ENCODE measurements at places on chromosomes 4 and X. TPM values are rescaled to one million over a fixed set of nuclear protein-coding genes. Genes with fewer than 3 reads are reported as not detected.

GRCh38 chr4:123246085-123246484 is 150.5 kb upstream of the SPRY1 start:
- H3K4me1 ChIP-seq: peaks cover 4% of the 10 kb centered on the region
- no peaks in the 10 kb centered on the region for H3K27me3 ChIP-seq
- no peak for DNase-seq
- H3K36me3 ChIP-seq: no peaks in the 10 kb centered on the region
- no peak overlapping the region for H3K27ac ChIP-seq
- H3K4me3 ChIP-seq: no peak overlapping the region

DNA sequence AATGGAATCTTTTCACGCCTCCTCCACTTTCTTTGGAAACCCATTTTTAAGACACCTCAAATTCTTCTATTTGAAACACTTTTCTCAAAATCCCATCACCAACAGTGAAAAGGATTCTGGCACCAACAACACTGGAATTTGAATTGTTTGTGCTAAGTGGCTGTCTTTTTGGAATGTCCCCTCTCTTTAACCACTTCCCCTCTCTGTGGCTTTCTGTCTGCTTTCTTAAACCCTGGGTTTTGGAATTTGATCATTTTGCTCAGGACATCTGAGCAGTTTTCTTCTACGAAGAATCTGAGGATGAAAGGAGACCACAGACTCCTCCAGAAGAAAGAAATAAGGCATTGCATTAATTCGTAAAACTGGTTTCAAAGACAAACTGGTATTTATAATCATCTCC is 89.0 kb downstream of the MXRA5 start:
- H3K27ac ChIP-seq: no peak overlapping the region
- no peaks in the 10 kb centered on the region for H3K36me3 ChIP-seq
- DNase-seq: no peak
- H3K4me1 ChIP-seq: no peaks in the 10 kb centered on the region

GRCh38 chrX:916230-916599 is 285.6 kb downstream of the SHOX start:
- H3K4me1 ChIP-seq: no peaks in the 10 kb centered on the region
- H3K36me3 ChIP-seq: no peaks in the 10 kb centered on the region
- H3K4me3 ChIP-seq: no peak overlapping the region
- no peak overlapping the region for H3K27ac ChIP-seq
- H3K27me3 ChIP-seq: no peaks in the 10 kb centered on the region

DNA sequence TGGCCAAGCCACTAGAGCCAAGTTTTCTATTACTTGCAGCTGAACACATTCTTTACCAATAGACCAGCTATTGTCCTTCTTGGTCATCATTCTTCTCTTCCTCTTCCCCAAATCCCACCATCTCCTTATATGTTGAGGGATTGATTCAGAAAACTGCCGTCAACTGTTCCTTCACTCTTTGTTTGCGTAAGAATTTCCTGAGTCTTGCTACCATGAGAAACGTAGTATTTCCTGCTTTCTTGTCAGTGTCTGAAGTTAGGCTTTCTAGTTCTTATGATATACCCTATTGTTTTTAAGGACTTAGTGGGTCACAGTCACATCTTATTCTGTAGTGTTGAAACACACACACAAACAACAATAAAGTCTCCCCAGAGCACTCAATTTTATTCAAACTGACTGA is 20.1 kb downstream of the IGFBP7 start:
- H3K4me1 ChIP-seq: peaks cover 45% of the 10 kb centered on the region
- H3K27ac ChIP-seq: no peak overlapping the region
- H3K27me3 ChIP-seq: no peaks in the 10 kb centered on the region
- DNase-seq: no peak
- no peaks in the 10 kb centered on the region for H3K36me3 ChIP-seq

DNA sequence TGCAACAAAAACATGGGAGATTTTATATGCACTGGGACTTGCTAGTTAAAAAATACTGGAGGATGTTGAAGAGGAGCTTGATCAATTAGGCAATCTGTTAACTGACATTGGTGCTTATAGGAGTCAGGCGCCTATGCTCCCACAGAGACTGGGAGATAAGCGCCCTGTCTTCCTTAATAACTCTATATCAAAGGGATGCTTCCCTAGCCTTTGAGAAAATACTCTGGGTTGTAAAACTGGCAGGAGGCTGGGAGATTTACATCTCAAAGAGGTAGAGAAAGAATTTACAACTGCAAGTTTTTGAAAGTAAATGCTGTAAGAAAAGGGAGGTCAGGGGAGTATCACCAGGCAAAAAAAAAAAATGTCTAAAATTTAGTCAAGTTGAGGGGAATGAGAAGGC is 325.4 kb downstream of the PCDH10 start:
- H3K4me3 ChIP-seq: no peak overlapping the region
- DNase-seq: no peak
- H3K27me3 ChIP-seq: no peaks in the 10 kb centered on the region
- no peak overlapping the region for H3K27ac ChIP-seq

- no peak for DNase-seq
- H3K36me3 ChIP-seq: no peaks in the 10 kb centered on the region
- H3K4me3 ChIP-seq: no peak overlapping the region
Observed at GRCh38 chrX:20319054-20319453, 52.3 kb upstream of the RPS6KA3 start.

- peaks cover 4% of the 10 kb centered on the region for H3K36me3 ChIP-seq
- peaks cover 75% of the 10 kb centered on the region for H3K4me1 ChIP-seq
- H3K27me3 ChIP-seq: no peaks in the 10 kb centered on the region
- H3K4me3 ChIP-seq: no peak overlapping the region
- DNase-seq: no peak
Observed at GRCh38 chr4:81466841-81467671, 4.7 kb downstream of the RASGEF1B start.

GRCh38 chr4:124997124-124997523 is 284.6 kb upstream of the ANKRD50 start:
- no peaks in the 10 kb centered on the region for H3K4me1 ChIP-seq
- H3K27ac ChIP-seq: no peak overlapping the region
- no peak for DNase-seq

GRCh38 chrX:100913111-100913510 is 15.6 kb downstream of the XKRX start:
- H3K4me1 ChIP-seq: no peaks in the 10 kb centered on the region
- no peak overlapping the region for H3K27ac ChIP-seq
- no peak for DNase-seq
- no peaks in the 10 kb centered on the region for H3K27me3 ChIP-seq
- H3K4me3 ChIP-seq: no peak overlapping the region

DNA sequence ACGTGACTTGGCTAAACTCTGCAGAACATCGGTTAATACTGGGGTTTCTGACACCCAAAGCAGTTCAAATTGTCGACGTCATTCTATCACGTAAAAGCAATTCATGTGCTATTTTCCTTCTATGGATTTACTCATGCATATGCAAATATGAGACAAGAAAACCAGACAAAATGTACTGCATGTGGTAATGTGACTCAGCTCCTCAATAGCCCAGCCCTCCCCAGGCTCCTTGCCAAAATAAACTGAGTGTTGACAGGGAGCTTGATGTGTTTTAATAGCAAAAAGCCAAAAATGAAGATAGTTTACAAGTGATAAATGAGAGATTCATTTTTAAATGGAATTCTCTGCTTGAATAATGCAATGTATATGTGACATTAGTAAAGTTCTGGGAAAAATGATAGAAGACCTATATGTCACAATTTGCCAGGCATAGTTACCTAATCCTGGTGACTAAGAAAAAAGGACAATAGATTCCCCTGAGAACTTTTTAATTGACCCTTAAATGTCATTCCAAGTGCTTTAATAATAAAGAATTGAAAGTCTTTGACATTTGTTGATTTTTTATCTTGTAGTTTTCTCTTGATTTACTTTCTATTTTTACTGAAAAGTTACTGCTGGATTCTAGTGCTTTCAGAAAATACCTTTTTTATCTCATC is 1700.6 kb upstream of the TENM3 start:
- no peaks in the 10 kb centered on the region for H3K27me3 ChIP-seq
- H3K4me1 ChIP-seq: no peaks in the 10 kb centered on the region
- H3K4me3 ChIP-seq: no peak overlapping the region
- DNase-seq: no peak

- H3K36me3 ChIP-seq: no peaks in the 10 kb centered on the region
- no peak overlapping the region for H3K27ac ChIP-seq
- H3K4me3 ChIP-seq: no peak overlapping the region
- DNase-seq: no peak
- peaks cover 3% of the 10 kb centered on the region for H3K27me3 ChIP-seq
Observed at GRCh38 chr4:118270492-118270891, 82.3 kb downstream of the PRSS12 start.

DNA sequence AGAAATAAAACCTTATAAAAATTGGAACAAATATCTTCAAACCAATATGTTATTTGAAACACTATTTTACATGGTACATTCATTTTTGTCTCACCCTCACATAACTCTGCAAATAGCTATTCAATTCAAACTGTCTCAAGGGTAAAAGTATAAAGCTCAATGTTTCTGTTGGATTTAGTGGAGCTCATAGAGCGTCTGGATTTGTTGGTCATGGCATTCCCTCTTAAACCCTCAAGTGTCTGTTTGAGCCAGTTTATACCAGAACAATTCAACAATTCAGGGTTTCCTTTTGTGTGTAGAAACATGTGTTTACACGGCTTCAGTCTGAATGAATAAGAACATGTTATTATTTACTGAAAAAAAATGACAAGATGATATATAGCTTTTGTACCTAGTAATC is 161.6 kb downstream of the PCDH18 start:
- H3K4me3 ChIP-seq: no peak overlapping the region
- H3K27ac ChIP-seq: no peak overlapping the region
- H3K27me3 ChIP-seq: no peaks in the 10 kb centered on the region

GRCh38 chr4:27360790-27361267 is 500.2 kb downstream of the STIM2 start:
- no peak overlapping the region for H3K4me3 ChIP-seq
- no peaks in the 10 kb centered on the region for H3K27me3 ChIP-seq
- no peaks in the 10 kb centered on the region for H3K36me3 ChIP-seq
- DNase-seq: no peak
- H3K27ac ChIP-seq: no peak overlapping the region
- no peaks in the 10 kb centered on the region for H3K4me1 ChIP-seq

DNA sequence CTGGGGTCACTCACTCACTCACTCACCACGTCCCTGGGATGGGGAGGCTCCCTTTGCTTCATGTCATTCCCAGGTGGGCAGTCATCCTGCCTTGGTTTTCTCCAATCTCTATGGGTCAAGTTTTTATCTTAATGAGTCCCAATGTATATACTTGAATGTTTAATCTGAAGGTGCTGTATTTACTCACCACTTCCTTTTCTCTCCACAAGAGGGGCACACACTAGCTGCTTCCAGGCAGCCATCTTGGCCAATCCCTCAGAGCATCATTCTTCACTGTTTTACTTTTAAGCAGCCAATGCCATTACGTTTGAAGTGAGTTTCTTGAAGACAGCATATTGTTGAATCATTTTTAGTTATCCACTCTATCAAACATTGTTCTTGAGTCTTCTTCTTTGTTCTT is 153.4 kb upstream of the ARSJ start:
- H3K4me3 ChIP-seq: no peak overlapping the region
- H3K36me3 ChIP-seq: no peaks in the 10 kb centered on the region
- H3K27me3 ChIP-seq: no peaks in the 10 kb centered on the region
- no peak overlapping the region for H3K27ac ChIP-seq

Gene SCML2
- 1.5 TPM for total RNA-seq

Gene SLC7A11
- 1.3 TPM for total RNA-seq

Gene BCORL1
- 18.1 TPM for total RNA-seq

Gene HHIP
- total RNA-seq: not detected

Gene HOPX
- total RNA-seq: 6.0 TPM

Gene MAB21L2
- not detected for total RNA-seq

Gene F11
- not detected for total RNA-seq

Gene SASH3
- total RNA-seq: 204 TPM

Gene GJB1
- total RNA-seq: not detected

Gene MMAA
- 8.0 TPM for total RNA-seq

Gene PRAF2
- total RNA-seq: 20.5 TPM
